ENCODE measurements at places on chromosomes 11 and 22.
A peak's percentile ranks its signal among the peaks of the same experiment; 100 is the strongest.

DNA sequence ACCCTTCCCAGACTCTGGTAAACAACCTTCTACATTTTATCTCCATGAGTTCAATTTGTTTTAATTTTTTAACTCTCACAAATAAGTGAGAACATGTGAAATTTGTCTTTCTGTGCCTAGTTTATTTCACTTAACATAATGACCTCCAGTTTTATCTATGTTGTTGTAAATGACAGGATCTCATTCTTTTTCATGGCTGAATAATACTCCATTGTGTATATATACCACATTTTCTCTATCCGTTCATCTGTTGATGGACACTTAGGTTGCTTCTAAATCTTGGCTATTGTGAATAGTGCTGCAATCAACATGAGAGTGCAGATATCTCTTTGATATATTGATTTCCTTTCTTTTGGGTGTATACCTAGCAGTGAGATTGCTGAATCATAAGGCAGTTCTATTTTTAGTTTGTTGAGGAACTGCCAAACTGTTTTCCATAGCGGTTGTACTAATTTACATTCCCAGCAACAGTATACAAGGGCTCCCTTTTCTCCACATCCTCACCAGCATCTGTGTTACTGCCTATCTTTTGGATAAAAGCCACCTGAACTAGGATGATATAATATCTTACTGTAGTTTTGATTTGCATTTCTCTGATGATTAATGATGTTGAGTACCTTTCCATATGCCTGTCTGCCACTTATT is 93.9 kb downstream of the ATG16L2 start:
- no peak overlapping the region for H3K27ac ChIP-seq
- no peaks in the 10 kb centered on the region for H3K27me3 ChIP-seq
- H3K4me1 ChIP-seq = peaks cover 3% of the 10 kb centered on the region
- DNase-seq = no peak

GRCh38 chr11:65116370-65117205 is 913 bp downstream of the ZNHIT2 start:
- H3K27ac ChIP-seq = no peak overlapping the region
- DNase-seq = no peak

GRCh38 chr11:88421530-88421929 is 84.0 kb upstream of the CTSC start:
- peak; percentile 29 for DNase-seq
- no peaks in the 10 kb centered on the region for H3K36me3 ChIP-seq
- H3K4me1 ChIP-seq = peaks cover 20% of the 10 kb centered on the region
- peak overlapping the region; percentile 54 for H3K27ac ChIP-seq
- no peak overlapping the region for H3K4me3 ChIP-seq

- DNase-seq = no peak
- H3K4me1 ChIP-seq = no peaks in the 10 kb centered on the region
- H3K36me3 ChIP-seq = no peaks in the 10 kb centered on the region
- H3K4me3 ChIP-seq = no peak overlapping the region
- no peaks in the 10 kb centered on the region for H3K27me3 ChIP-seq
Observed at GRCh38 chr11:81989093-81989492, 744.6 kb downstream of the FAM181B start.

DNA sequence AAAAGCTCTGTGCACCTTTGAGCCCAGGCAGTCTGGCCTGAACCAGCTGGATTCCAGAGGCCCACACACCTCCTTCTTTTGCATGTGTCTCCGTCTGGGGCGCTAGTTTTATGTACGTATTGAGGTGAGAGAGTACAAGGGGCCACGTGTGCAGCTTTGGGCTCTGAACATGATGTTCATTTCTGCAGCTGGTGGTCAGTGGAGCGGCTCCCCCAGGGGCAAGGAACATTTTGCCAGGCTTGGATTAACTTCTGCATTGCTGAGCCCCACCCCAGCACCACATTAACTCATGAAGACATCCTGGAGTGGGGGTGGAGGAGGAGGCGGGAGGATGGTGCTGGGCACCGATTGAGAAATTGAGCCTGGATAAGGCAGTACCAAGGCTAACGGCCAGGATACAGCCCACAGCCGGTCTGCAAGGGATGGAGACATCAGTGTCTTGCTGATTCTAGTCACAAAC is 13.8 kb downstream of the USP2 start:
- peak overlapping the region; percentile 95 for H3K27ac ChIP-seq
- no peak for DNase-seq
- no peaks in the 10 kb centered on the region for H3K27me3 ChIP-seq
- no peak overlapping the region for H3K4me3 ChIP-seq
- no peaks in the 10 kb centered on the region for H3K36me3 ChIP-seq
- peaks cover 82% of the 10 kb centered on the region for H3K4me1 ChIP-seq

DNA sequence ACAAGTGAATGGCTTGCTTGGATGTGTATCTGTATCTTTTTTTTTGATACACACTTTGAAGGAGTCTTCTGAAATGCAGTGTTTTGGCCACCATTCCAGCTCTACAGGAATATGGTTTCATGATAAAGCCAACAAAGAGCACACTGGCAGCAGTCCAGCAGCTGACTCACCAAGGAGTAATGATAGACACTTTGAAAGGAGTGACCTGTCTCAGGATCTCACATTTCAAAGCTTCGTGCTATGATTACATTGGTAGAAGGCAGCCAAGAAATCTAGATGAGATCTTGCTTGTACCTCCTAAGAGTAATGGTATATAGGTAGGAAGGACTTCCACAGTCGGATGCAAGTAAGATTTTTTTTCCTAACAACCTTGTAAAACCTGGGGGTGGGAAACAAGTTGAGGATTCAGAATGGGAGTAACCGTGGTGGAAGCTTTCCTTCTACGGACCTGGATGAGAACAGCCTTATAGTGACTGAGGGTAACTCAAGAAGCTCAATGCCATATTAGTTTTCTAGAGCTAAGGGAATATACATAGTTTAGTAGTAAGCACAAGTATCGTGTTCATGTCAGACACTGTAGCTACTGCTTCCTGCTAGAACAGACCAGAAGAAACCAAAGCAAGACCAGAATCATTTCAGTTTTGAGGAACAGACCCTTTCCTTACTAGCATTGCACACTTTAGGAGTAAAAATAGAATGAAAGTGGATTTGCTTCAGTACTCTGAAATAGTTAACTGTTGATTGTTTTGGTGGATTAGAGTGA is 25.0 kb downstream of the MTMR3 start:
- H3K4me1 ChIP-seq = peaks cover 70% of the 10 kb centered on the region
- no peaks in the 10 kb centered on the region for H3K36me3 ChIP-seq
- no peak overlapping the region for H3K4me3 ChIP-seq
- no peak overlapping the region for H3K27ac ChIP-seq

GRCh38 chr11:6572215-6572614 is 31.2 kb downstream of the RRP8 start:
- DNase-seq = no peak
- H3K27me3 ChIP-seq = no peaks in the 10 kb centered on the region
- no peaks in the 10 kb centered on the region for H3K36me3 ChIP-seq
- no peak overlapping the region for H3K27ac ChIP-seq
- no peak overlapping the region for H3K4me3 ChIP-seq
- peaks cover 32% of the 10 kb centered on the region for H3K4me1 ChIP-seq

GRCh38 chr11:73059915-73060314 is 82.2 kb downstream of the FCHSD2 start:
- peaks cover 10% of the 10 kb centered on the region for H3K4me1 ChIP-seq
- no peak overlapping the region for H3K4me3 ChIP-seq
- H3K27ac ChIP-seq = no peak overlapping the region

- H3K27me3 ChIP-seq = no peaks in the 10 kb centered on the region
- no peak overlapping the region for H3K27ac ChIP-seq
- DNase-seq = no peak
- H3K36me3 ChIP-seq = no peaks in the 10 kb centered on the region
- no peak overlapping the region for H3K4me3 ChIP-seq
Observed at GRCh38 chr11:5335170-5335569, 8.2 kb downstream of the OR51B5 start.

DNA sequence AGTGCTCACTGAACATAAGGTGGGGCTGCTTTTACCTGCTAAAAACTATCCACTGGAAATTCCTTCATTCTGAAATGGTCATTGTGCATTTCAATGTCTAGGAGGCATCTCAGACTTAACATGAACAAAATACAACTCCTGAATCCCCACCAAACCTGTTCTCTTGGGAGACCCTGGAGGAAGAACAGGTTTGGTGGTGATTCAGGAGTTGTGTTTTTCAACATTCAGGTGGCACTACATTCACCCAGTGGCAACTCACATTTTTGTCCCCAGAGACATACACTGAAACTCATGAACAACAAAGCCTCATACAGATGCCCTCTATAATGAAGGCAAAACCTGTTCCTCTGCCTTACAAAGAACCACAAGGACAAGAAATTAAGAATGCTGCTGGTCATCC is 64.3 kb upstream of the CYP2D6 start:
- no peak overlapping the region for H3K27ac ChIP-seq
- no peaks in the 10 kb centered on the region for H3K27me3 ChIP-seq
- no peak for DNase-seq
- no peak overlapping the region for H3K4me3 ChIP-seq

DNA sequence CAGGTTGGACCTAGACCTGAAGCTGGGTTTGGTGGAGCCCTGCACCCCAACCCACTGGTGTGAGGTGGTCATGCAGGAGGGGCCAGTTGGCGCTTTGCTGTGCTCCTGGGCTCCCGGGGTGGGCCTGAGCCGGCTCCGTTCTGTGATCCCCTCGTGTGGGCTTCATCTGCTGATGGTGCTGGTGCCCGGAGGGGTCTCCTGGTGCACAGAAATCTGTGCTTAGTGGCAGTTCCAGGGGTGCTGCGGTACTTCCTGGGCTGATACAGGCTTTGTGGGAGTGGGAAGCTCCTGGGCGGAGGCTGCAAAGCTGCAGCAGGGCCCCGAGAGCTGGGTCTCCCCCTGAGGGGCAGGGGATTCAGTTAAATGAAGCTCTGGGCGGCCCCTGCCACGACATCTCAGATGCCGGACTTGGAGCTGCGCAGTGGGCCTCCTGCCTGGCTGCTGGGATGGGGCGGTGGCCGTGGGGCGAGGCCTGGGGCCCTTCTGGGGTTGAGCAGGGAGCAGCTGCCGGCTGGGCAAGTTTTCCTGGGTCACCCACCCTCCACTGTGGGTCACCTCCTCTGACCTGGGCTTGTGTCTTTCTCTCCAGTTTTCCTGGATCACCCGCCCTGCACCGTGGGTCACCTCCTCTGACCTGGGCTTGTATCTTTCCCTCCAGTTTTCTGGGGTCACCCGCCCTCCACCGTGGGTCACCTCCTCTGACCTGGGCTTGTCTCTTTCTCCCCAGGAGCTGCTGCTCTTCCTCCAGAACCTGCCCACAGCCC is 410.5 kb downstream of the TBC1D22A start:
- DNase-seq = peak; percentile 6
- peaks cover 11% of the 10 kb centered on the region for H3K4me1 ChIP-seq
- no peak overlapping the region for H3K27ac ChIP-seq
- H3K27me3 ChIP-seq = no peaks in the 10 kb centered on the region
- no peak overlapping the region for H3K4me3 ChIP-seq

Data from heart right ventricle (tissue), 16 donors.